Cortex of kidney (tissue), 1 donor: ENCODE measurements at places on chromosomes 3 and 15.

GRCh38 chr3:179970746-179971145 is 66.0 kb downstream of the PEX5L start:
- no peak for DNase-seq

DNA sequence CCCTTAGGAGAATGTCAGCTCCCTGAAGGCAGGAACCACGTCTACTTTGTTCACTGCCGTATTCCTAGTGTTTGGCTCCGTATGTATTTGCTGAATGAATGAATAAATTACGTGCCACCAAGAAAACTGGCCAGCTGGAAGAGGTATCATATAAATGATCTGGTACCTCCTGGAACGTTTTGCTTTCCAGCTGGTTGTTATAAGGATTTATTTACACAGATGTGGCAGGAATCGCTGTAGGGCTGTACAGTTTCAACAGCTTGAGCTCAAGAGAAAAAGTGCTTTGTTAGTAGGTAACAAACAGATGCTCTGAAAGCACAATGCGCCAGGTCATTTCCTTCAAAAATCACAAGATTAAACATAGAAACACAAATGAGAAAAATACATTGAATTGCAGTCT is 108.8 kb upstream of the ATP2B2 start:
- no peak for DNase-seq

GRCh38 chr3:4591669-4592068 is 98.5 kb downstream of the ITPR1 start:
- DNase-seq = no peak

GRCh38 chr3:160739079-160739478 is 17.0 kb upstream of the PPM1L start:
- no peak for DNase-seq
